ENCODE measurements at places on chromosomes 3 and 15.

GRCh38 chr3:111761309-111761795, 97.7 kb upstream of the PHLDB2 start:
- DNase-seq = no peak

- DNase-seq = no peak
These were observed 1.4 kb downstream of the GPR149 start for GRCh38 chr3:154428286-154429206.

DNA sequence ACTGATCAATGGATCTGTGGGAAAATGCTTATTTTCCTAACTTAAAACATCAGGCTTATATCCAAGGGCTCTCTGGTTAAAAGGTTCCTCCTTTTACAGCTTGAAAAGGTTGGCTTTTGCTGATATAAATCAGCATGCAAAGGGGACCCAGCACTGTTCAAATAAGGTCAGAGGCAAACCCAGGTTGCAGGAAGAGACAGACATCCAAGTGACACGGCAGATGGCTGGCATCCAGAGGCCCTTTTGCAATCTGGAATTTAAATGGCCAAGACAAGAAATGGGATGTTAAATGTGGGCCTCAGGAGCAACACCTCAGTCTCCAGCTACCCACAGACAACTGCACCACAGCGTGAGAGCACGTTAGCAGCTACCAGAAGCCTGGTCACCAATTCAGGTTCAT, 6.3 kb downstream of the SH3BP5 start:
- DNase-seq = no peak

DNA sequence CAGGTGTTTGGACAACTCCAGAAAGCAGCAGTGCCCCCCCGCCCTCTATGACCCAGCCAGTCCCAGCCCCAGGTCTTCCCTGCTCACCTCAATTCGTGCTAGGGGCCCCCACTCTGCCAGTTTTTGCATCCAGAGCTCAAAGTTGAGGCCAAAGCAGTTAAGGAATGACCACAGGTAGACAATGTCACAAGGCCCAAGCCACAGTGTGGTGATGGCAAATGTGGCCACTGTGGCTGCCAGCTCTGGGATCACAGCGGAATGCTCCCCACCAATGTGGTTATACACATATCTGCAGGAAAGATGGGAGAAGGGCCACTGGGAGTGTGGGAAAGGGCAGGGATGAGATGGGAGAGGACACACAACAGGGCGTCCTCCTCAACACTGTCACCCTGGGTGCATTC, 8.2 kb downstream of the KLHL40 start:
- DNase-seq = no peak

GRCh38 chr15:75532413-75533250, 46.5 kb downstream of the PTPN9 start:
- no peak for DNase-seq

DNA sequence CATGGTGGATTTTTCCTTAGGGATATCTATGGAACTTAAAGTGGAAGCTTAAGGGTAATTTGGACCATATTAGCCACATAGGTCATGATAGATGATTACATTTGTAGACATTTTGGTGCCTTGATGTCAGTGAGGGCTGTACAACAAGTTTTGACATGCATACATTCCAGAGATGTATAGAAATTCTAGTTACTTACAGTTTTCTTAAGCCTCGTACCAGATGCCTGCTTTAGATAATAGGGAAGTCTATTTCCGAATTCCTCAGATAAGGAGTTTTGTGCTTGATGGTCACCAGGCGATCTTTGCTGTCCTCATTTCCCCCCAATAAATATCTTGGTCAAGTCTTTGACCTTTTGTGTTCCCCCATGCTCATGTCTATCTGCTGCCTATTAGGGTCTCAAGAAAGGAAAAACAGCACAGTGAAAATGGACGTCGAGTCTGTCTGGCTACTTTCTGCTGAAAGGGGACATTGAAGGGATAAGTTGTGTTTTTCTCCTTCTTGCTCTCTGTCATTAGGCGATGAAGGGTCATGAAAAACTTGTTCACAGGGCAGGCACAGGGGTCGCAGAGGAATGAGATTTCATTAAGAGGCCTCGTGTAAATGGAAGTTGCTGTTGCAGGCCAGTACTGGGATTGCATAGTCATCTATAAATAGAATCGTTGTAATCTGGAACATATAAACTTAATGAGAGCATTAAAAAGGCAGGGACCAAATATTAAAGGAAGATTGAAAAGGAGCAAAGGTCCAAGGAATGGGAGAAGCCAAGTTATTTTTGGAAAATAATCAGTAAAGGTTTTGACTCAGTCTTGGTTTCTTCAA, 20.0 kb upstream of the SENP7 start:
- no peak for DNase-seq

DNA sequence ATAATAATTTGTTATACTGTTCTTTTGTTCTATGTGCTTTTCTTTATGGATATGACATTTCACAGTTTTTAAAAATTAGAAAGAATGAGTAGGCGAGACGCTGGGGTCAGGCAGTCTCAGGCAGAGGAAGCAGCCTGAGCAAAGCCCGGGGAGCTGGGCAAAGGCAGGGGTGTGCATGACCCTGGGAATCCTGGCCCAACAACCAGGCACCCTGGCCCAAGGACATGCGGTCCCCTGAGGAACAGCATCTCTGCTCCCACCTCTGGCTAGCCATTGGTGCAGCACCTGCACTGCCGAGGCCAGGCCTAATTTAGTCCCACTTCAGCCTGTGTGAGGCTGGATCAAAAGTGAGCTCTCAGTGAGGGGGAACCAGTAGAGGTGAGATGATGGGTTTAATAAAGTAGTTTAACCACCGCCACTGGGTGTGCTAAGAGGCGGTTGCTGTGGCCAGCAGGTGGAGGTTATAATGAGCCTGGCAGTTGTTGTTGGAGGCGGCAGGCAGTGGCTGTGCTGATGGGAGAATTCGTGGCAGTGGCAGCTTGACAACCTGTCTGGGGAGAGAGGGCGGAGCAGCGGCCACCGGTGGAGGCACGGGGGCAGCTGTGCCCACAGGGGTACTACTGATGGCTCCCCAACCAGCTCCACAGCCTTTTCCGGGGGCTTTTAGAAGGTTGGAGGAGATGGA, 41.5 kb downstream of the PRKCD start:
- no peak for DNase-seq

GRCh38 chr3:55441499-55441898, 45.6 kb downstream of the WNT5A start:
- no peak for DNase-seq

DNA sequence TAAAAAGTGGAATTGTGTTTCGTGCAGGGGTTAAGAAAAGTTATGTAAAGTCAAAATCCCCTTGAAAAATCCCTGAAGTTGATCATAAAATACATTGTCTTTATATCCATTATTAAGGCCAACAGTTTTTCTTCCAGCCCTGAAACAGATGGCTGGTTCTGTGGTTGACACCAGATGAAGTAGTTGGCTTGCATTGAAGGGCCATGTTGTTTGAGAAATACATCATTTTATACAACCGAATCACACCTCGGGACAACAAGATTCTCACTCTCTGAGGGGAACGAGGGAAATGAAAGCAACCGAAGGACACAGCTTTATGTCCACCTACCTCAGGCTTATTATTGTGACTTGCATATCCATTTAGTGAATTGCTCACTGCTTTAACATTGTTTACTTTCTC, 126.0 kb upstream of the MITF start:
- DNase-seq = no peak

DNA sequence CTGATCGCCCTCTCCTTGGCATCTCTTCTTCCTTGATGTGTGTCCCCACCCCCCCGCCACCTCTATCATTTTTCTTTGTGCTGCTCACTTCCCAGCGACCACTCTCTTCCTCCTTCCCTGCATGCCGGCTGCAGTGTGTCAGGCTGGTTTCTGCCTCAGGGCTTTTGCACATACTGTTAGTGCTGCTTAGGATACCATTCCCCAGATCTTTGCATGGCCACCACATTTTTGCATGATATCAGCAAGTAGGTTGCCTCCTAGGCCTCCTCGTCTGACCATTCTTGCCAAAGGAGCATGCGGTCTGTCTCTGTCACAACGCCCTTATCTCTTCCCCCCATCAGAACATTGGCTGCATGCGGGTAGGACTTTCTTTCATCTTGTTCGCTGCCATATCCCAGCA, 12.5 kb downstream of the FBLN2 start:
- no peak for DNase-seq

GRCh38 chr3:32405155-32405554, 13.5 kb downstream of the CMTM7 start:
- no peak for DNase-seq

- DNase-seq = no peak
These were observed 505.9 kb upstream of the CFAP20DC start for GRCh38 chr3:59555593-59556315.

DNA sequence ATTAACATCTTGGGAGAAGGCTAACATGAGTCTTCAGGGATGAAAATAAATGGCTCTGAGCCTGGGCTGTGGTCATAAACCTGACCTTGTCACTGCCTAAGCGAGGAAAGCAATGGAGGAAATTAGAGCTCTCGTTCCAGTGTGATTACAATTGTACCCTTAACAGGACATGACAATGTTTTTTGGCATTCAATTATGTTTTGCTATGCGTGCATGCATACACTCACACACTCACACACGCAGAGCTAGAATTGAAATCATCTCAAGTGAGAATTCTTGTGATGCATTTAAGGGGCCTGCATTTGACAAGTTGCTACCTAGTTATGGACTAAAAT, 24.1 kb downstream of the ZNF80 start:
- DNase-seq = no peak

GRCh38 chr3:46668591-46668990, 24.9 kb downstream of the ALS2CL start:
- DNase-seq = no peak

DNA sequence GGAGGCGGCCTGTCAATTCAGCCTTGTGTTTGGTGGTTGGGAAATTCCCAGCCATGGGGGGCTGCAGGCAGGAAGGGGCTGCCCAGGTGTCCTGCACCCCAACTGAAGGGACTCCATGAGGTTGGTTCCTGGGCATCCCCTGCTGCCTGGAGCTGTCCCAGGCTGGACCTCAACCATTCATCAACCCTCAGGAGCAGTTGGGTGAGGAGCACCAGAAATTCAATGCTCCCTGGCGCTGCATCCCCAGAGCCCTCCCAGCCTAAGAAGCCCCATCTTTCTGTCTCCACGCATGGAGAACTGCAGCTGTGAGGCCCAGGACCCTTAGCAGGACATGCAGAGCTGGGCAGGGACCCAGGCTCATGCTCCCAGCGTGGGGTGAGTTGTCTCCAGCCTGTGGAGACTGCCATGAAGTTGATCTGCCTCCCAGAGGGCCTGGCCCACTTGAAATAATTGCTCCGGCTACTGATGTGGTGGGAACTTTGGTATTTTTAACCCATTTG, 8.0 kb upstream of the SEMA3B start:
- no peak for DNase-seq

GRCh38 chr3:119662604-119663373, 2.4 kb upstream of the POPDC2 start:
- no peak for DNase-seq

- no peak for DNase-seq
These were observed 221.1 kb upstream of the TLE3 start for GRCh38 chr15:70318594-70319465.

DNA sequence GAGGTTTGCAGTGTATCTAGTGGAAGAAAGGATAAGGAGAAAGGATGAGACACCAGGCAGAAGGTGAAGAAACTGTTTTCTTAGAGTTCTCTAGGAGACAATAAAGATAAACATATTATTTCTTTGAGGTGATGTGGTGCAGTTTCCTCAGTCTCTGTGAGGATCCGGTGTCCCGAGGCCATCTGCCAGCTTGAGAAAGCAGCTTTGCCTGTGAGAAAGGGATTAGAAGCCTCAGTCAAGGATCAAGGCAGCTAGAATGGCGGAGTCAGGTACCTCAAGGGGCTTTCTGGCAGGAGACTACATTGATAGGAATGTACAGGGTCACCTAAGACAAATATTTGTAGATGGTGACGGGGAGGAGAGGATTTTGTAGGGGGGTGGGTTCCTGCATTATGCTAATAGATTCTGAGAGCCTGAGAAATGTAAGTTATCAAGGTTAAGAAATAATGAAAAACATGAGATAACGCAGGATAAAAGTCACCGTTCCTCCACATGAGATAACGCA, 103.9 kb upstream of the MB21D2 start:
- no peak for DNase-seq

GRCh38 chr15:99361545-99362185, 110.4 kb downstream of the LRRC28 start:
- DNase-seq = no peak

DNA sequence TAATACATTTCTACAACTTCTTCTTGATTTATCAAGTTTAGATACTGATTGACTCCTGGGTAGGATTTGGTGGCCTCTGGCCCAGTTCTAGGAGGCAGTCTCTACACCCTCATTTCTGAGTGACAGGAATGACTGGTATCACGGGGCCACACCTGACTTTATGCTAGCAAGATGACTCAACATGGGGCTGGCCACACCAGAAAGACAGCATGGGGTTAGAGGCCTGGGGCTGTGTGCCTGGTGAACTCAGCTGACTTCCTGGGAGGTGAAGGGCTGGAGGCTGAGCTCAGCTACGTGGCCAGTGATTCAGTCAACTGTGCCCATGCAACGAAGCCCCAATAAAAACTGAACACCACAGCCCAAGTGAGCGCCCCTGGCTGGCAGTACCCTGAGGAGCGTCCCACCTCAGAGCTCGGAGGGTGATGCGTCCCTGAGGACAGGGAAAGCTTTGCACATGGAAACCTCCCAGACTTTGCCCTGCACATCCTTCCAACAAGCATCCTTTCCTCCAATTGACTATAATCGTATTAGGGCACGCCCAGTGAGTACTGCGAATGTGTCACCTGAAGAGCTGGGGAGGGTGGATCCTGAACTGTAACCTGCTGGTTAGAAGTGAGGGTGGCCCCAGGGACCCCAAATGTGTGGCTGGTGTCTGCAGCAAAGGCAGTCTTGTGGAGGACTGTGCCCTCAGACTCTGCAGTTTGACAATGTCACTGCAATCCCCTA, 57.2 kb downstream of the NIPA2 start:
- no peak for DNase-seq

- no peak for DNase-seq
These were observed 8.9 kb upstream of the UCN2 start for GRCh38 chr3:48572517-48572916.

- DNase-seq = no peak
These were observed 251.0 kb upstream of the ICE2 start for GRCh38 chr15:60729850-60730458.

DNA sequence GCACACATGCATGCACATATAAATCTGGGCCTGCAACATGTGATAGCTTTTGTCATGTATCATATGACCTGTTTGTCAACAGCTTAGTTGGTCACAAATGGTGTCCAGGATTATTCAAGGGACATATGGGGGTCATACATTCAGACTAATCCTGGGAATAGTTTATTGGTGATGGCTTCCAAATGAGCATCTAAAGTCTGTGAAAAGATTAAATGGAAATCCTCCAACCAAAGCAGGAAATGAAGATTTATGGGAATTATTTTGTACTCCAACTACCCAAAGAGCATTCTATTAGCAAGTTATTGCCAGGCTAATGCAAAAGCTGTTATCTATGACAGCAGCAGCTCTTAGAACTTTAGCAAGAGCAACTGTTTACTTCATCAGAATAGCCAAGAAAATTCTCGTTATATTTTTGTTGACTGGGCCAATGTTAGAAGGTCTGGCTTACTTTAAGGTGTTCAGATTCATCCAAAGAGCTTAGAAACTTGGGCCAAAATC, 7.1 kb downstream of the FSTL1 start:
- no peak for DNase-seq
